ENCODE measurements at places on chromosomes 4 and X. TPM values are rescaled to one million over a fixed set of nuclear protein-coding genes. Genes with fewer than 3 reads are reported as not detected.

DNA sequence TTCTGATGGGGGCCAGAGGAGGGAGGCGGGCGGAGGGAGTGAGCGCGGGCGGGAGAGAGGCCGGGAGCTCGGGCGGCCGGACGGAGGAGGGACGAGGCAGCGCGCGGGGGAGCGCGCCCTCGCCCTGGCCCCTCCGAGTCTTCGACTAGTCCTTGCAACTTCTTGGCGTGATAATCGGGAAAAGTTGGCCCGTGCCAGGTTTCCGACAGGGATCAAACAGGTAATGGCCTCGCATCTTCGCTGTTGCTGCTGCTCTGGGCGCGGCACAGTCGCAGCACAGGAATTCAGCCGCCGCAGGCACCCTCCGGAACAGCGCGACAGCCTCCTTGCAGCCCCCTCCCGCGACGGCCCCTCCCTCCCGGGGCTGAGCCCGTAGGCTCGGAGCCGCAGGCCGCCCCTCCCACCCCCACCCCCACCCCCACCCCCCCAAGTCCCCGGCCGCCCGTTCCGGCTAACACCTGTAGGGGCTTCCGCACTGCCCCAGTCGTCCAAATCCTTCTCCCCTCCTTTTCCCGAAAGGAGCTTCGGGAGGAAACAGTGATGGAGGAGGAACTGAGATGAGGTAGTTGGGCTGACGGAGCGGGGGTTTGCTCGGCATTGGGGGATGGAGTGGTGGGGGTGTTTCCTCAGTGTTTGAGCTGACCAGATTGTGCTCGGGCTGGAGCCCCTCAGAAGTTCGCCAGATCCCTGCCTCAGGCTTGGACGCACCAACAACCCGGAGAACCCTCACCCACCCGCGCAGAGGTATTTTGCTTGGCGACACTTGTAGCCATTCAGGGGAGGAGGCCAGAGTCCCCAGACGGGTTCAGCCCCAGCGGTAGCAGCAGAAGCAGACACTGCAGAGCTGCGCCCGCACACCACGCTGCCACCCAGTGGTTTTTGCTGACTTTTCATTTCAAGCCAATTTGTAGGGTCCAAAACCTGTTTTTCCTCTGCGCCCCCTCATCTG, at the start of gene FGF13:
FGF13 (minus strand) TSS at position 319 of the 949 bp plus-strand sequence. CDS start 714 bp downstream, outside the sequence.
- DNase-seq = peak; percentile 50

GRCh38 chr4:20532116-20532790, 168.0 kb upstream of the PACRGL start:
- no peak for DNase-seq

DNA sequence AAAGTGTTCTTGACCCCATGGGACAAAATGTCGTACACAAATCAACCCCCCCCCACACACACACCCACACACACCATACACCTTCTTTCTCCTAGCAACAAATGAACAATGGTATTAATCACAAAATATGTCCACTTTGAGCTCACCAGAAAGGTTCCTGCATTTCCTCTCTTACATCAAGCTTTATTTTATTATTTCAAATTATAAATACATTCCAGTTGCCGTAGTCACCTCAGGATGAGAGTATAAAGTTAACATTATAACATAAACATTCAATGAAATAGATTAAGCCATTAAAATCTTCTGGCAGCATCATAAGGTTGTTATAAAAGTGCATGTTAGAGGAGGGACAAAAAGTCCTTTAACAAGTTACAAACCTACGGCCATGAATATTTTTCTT, 7.3 kb downstream of the XK start:
- no peak for DNase-seq

DNA sequence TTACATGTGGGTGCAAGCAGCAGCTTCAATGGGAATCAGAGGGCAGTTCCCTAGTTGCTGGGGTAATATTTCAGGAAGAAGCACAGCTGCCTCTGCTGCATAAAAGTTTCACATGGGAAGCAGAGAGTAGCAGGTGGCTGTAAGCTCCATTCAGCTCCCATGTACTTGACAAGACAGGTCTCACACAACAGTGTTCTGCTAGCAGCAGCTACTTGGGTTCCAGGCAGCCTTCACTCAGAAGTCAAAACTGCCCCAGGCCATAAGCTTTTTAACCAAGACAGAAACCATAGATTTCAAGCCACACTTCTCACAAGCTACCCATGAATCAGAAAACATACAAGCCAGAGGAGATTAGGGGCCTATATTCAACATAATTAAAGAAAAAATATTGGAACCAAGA, 41.4 kb upstream of the SPIN2A start:
- no peak for DNase-seq

- no peak for DNase-seq
Measured at GRCh38 chr4:77117721-77118120, 39.3 kb upstream of the CCNG2 start.

GRCh38 chrX:112751076-112751475, 71.3 kb upstream of the LHFPL1 start:
- no peak for DNase-seq

- no peak for DNase-seq
Measured at GRCh38 chr4:136329042-136329662, 1203.1 kb downstream of the PCDH18 start.

GRCh38 chr4:170193496-170193895, 103.7 kb upstream of the AADAT start:
- DNase-seq = no peak

The CENPVL2 gene
- total RNA-seq = not detected

The ADGRL3 gene
- total RNA-seq = 3.7 TPM

The GAGE12J gene
- not detected for total RNA-seq

The FGFBP1 gene
- not detected for total RNA-seq

The THAP9 gene
- total RNA-seq = 5.5 TPM
